Stimulated activated CD4-positive, alpha-beta T cell treated with anti-CD3 and anti-CD28 coated beads, TNF-alpha, amount 100 ng/mL, for 24 hours (primary cell): ENCODE measurements at places on chromosomes 3 and 15.

DNA sequence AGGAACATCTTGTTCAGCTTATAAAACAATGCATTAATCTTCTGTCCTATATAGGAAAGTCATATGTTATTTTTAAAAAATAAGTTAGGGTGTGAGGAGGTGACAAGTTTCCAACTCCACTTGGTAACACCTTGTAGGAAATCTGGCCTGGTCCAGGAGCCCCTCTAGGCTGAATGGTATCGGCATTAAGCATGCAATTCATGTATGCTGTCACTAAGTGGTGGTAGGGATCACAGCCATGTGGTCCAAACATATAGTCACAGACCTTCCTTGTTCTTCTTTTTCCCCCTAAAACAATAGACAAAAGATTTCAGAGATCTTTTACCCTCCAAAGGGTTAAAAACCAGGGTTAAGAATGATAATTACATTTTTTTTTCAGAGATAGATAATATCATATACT lies 4.2 kb upstream of the APBA2 start:
- DNase-seq: no peak

GRCh38 chr3:71491154-71491752 lies 92.3 kb downstream of the FOXP1 start:
- DNase-seq: no peak

DNA sequence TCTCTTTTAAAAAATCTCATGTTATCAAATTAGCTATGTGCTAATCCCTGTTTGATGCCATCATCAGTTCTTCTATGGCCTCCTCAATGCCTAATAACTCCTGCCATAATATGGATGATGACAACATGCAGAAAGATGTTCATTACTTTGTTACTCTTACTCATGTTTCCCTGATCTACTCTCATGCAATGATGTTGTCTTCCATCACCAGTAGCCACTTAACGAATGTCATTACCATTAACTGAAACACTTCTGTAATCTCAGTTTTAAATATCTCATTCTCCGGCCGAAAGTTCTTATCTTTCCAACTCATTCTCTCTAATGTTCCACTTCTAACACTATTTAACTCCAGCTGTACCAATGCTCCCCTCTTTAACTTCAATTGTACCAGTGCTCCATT lies 1187.7 kb downstream of the OTOL1 start:
- DNase-seq: no peak

- DNase-seq: no peak
These were observed 71.8 kb upstream of the NDUFB4 start for GRCh38 chr3:120524171-120524923.

GRCh38 chr3:4460334-4460733 lies 6.7 kb downstream of the SUMF1 start:
- DNase-seq: no peak

- DNase-seq: no peak
These were observed 249.5 kb upstream of the TRIM42 start for GRCh38 chr3:140428380-140428779.

GRCh38 chr3:100245927-100246326 lies 14.9 kb upstream of the TBC1D23 start:
- no peak for DNase-seq

DNA sequence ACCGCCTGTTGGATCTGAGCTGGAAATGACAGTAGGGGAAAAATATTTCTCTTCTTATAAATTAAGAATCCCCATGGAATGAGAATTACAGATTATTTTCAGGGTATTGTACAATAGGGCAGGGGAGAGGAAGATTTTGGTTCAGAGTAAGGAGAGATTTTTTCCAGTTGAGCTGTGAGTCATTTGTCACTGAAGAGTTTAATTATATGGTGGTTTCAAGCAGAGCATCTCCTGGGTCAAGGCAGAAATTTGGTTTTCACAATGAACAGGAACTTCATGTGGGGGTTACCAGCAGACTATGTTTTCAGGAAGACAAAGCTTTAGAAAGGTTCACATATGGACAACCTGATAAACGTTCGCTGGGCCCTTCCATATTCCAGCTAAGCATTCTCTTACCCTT lies 182.8 kb upstream of the NR2E3 start:
- DNase-seq: no peak

- no peak for DNase-seq
These were observed 413.0 kb upstream of the TBL1XR1 start for GRCh38 chr3:177610262-177610661.

GRCh38 chr3:46847744-46848143 lies 15.5 kb downstream of the MYL3 start:
- DNase-seq: no peak

- DNase-seq: no peak
These were observed 2.5 kb upstream of the CNTN4 start for GRCh38 chr3:2096216-2096615.

GRCh38 chr3:120435621-120436020 lies 15.2 kb downstream of the FSTL1 start:
- no peak for DNase-seq

DNA sequence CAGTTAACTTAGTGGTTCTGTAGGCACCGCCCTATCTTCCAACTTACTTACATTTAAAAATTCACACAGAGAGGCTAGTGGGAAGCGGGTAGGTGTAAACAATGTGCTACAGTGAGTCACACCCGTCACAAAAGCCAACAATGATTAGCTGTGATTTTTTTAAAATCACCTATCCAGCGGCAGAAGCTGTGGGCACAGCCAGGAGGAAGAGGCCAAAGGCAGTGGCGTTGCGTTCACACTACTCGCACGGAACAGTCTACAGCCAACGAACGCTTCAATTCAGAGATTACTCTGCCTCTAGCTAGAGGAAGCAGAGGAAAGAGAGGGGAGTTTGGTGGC lies 2.5 kb upstream of the NLGN1 start:
- no peak for DNase-seq

DNA sequence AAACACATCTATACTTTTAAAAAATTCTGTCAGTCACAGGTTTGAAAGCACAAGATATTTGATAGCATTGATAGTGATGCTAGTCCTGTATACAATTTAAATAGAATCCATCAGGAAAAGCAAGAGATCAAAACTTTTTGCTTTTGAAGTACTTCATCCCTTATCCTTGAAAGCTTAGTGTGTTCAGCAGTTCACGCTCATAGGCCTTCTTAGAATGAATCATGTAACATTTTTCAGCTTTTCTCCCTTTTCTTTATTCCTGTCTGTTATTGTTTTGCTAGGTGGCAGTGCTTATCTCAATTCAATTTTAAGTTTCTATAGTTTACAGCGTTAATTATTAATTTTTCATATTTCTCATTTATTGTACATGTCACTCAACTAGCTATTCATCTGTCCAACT lies 69.1 kb downstream of the FGF7 start:
- no peak for DNase-seq

DNA sequence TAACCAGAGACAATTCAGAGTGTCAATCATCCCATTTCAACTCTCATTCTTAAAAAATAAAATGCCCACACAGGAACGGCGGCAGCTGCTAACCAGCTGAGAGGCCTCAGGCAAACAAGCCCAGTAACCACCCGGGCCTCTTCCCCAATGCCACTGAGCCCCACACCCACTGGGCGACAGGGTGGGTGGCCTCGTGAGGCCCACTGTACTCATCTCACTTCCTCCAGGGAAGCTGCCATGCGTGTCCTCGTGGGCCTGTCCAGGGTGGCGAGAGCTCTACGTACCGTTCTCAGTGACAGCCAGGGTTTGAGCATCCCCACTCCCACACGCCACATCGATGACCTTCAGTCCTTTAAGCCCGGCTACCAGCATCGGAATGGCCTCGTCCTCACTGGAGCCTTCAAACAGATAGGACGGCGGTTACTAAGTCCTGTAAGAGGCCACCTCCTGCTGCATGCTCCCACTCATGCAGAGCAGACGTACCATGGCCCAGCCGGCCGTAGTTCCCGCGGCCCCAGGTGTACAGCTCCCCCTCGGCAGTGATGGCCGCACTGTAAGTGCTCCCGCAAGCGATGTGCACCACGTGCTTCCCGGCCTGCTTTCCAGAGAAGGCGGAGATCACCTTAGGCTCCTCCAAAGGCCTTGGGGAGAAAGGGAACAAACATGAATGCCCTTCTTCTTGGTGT lies 56.5 kb downstream of the HERC2 start:
- DNase-seq: no peak

DNA sequence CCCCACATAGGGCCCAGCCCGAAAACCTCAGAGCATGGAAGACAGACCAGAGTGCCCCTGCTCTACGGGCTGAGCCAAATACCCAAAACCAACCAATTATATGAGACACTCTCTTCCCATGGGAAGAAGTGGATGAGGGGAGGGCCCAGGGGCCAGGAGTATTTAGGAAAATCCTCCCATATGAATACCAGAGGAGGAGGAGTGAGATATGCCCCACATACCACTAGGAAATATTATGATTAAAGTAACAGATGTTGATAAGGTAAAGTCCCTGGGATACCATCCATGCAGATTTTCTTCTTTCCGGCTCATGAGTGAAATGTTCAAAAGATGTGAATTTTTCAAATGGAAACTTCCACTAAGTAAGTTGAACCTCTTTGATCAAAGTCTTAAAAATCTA lies 50.4 kb downstream of the MESD start:
- no peak for DNase-seq

DNA sequence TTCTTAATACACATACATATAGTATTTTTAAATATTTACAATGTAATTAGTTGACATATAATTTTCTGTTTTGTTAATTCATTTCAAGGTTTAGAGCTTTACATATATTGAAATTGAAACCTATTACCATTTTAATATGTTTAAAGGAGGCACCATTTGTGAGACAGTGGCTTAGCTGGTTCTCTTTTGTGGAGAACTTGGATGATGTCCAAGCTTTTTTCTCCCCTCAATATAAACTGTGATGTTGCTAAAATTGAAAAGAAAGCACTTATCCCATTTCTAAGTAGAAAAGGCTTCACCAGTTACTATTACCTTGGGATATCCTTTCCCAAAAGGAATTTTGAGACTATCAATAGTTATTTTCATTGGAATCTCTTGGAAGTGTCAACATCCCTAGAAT lies 707.2 kb downstream of the NTRK3 start:
- DNase-seq: no peak

DNA sequence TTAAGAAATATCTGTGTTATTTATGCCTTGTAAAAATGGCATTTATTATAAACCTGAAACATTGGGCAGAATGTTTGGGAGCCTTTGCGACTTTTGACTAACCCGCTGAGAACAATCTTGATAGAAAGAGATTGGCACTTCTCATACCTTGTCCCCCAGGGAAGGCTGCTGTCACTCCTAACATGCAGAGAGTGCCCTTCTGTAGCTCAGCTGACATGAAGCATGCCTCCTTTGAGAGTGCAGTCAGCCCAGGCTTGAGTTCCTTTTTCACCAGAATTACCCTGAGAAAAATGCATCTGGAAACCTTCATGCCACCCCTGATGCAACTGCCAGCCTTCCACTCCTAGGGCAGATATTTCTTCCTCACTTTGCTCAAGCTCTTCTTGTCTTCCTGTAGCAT lies 569.2 kb upstream of the ARPP21 start:
- no peak for DNase-seq

DNA sequence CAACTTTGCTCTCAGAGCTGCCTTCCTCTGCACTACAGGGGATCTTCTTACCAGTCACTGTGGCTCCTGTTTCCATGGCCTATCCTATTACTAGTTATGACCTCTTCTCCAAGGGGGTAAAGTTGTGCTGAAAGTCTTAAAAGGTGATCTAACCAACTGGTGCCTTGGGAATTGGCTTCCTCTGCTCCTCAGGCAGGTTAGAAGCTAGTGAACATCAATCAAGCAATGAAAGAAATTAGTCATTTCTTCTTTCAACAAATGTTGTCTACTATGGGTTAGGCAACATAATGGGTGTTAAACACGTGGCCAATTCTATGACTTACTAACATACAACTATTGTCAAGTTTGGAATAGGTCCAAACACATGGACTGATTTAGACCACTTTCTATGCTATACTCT lies 571.4 kb upstream of the NAALADL2 start:
- no peak for DNase-seq

DNA sequence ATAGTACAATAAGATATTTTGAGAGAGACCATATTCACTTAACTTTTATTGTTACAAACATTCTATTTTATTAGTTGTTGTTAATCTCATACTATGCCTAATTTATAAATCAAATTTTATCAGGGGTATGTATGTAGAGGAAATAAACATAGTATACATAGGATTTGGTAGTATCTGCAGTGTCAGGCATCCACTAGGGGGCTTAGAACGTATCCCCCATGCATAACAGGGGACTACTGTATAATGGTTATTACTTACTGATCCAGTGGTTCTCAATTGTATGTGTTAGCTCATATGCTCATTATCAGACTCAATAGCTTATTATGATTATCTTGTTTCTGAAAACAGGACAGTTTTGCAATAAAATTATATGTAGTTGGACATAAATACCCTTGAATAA lies 27.6 kb downstream of the CMC1 start:
- no peak for DNase-seq

- DNase-seq: no peak
These were observed 172.1 kb upstream of the LRRN1 start for GRCh38 chr3:3627114-3627513.

GRCh38 chr15:72590427-72590826 lies 64.1 kb upstream of the GOLGA6B start:
- DNase-seq: no peak

GRCh38 chr3:28836199-28836598 lies 444.7 kb upstream of the RBMS3 start:
- DNase-seq: no peak

DNA sequence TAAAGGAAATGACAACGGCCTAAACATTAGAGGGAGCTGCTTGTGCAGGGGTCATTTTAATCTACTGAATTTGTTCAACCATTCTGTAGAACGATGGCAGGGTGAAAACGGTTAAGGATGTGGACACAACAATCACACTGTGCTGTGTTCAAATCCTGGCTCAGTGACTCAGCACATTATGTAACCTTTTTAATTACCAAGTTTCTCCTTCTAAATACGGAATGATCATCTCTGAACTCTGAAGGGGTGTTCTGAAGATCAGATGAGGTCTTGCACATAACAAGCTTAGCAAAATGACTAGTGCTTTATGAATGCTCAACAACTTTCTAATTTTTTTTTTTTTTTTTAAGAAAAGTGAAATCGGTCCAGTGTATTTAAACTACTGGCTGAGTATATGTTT lies 592.8 kb downstream of the FOXP1 start:
- DNase-seq: no peak

- DNase-seq: no peak
These were observed 75.5 kb downstream of the EBLN2 start for GRCh38 chr3:73136941-73137340.

GRCh38 chr15:57146506-57147201 lies 228.2 kb downstream of the TCF12 start:
- no peak for DNase-seq

GRCh38 chr15:92809880-92810361 lies 90.2 kb upstream of the CHD2 start:
- no peak for DNase-seq

- DNase-seq: no peak
These were observed 46.8 kb upstream of the POMGNT2 start for GRCh38 chr3:43152649-43153048.

- no peak for DNase-seq
These were observed 181.6 kb downstream of the ROBO1 start for GRCh38 chr3:79586232-79586631.

DNA sequence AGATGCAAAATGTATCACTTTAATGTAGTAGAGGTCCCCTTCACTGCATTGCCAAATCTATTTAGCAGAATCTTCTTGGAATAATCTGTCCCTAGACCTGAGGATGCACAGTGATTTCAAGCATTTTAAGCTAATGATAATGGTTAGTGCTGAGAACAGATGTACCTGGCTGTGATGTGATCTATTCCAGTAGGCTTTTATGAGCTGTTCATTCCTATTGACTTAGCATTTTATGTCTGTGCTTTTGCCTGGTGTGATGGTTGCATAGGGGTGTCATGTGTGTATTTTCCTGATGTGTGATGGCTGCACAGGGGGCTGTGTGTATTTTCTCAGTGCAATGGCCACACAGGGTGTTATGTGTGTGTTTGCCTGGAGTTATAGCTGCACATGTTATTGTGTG lies 272.9 kb downstream of the TIGIT start:
- no peak for DNase-seq
